Immature natural killer cell (primary cell): ENCODE measurements at places on chromosomes 12 and 14. TPM values are rescaled to one million over a fixed set of nuclear protein-coding genes. Genes with fewer than 3 reads are reported as not detected.

DNA sequence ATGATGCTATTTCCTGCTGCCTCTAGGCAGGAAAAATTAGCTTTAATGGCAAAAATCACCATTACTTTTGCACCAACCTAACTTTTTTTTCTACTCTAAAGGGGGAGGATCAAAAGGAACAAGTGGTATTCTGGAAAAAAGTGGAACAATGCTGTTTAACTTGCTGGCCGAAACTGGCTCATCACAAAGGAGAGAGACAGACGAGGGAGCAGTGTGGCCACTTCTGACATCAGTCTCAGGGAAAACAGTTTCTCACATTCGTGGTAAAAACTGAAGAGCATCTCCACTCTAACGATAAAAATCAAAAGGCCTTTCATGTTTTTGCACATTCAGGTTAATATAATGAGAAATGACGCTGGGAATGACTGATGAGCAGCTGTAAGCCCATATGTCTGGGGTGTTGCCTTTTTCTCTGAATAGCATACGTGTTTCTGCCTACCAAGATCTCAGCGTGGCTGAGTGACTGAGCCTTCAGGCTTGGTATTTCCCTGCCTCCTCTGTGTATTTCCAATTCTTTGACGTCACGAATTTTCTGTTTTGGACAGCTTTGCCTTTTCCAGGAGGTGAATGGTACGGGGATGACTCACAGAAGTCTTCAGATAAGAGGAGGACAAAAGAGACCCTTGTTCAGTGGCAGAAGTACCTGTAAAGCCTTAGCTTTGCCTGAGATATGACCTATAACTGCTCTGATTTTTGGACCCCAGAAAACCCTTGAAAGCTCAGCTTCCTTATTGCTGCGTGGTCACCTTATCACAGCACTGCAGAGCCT, 358.8 kb downstream of the GLT1D1 start:
- no peak for DNase-seq

DNA sequence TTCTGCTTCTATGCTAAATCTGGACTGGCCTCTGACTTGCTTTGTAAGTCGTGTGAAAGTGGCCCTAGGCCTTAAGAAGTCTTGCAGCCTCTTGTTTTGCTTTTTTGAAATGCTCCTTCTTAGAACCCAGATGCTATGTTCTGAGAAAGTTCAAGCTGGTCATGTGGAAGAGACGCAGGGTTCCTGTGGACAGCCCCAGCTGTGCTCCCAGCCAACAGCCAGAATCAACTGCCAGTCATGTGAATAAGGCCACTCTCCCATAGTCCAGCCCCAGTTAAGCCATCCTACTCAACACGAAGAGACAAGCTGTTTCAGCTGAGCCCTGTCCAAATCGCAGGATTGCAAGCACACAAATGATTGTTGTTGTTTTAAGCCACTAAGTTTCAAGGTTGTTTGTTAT, 37.3 kb upstream of the TBPL2 start:
- no peak for DNase-seq

The RPAP3 gene
- polyA plus RNA-seq, result 23.1 TPM

The OTX2 gene
- polyA plus RNA-seq, result not detected

The OR4E2 gene
- polyA plus RNA-seq, result not detected

The AKAP5 gene
- 5.8 TPM for polyA plus RNA-seq

The SERPINA5 gene
- not detected for polyA plus RNA-seq

GRCh38 chr12:55942055-55942454, 11.1 kb downstream of the DGKA start:
- no peak for DNase-seq

GRCh38 chr14:66216763-66217162, 269.4 kb upstream of the CCDC196 start:
- DNase-seq, result no peak

DNA sequence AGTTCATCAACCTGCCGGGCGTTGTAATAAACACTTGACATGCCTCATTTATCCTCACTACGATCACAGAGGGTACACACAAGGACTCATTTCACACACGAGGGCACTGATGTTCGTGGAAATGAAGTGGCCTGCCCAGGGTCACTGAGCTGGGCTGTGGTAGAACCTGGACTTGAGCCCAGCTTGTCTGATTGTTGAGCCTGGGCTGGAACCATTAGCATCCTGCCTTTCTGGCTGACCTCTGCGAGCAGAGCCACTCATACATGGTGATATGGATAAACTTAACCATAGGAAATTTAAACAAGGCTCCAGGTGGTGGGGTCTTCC, 16.6 kb upstream of the JDP2 start:
- no peak for DNase-seq

DNA sequence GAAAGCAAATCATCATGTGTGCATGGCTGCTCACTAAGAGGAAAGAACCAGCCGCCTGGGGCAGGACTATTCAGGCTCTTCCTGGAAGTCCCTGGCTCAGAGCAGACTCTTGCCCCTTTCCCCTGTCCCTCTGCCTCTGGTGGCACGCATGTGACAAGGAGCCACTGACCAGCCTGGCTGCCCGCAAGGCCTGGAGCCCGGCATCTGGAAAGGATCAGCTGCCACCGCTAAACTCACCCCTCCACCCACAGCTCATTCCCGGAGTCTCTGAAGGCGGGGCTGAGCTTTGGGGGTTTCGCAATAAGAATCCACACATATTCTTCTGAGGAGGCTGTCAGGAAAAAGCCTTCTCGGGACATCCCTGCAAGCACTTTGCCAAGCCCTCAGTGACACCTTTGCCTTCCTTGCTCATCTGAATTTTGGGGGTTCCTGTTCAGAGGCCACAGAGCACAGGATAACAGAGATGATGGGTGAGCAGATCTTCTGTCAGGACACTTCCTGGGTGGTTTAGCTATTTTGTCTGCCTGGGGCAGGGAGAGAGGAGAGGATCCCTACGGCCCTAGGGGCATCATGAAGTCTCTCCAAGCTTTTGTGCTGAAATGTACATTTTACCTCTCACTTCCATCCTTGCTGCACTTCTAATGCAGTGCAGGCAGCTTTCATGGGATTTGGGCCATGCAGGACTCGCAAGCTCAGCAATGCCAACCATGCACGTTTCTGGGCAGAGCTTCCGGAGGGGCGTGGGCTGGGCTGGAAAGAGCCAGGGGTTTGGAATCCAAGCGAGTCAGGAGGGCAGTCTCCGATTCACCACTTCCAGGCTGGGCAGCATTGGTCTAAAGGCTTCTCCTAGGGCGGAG, 124.8 kb upstream of the MAP1LC3B2 start:
- DNase-seq, result no peak

GRCh38 chr12:80979816-80980215, 42.1 kb upstream of the LIN7A start:
- no peak for DNase-seq

GRCh38 chr14:83184531-83184930, 1650.9 kb upstream of the SEL1L start:
- DNase-seq, result no peak

DNA sequence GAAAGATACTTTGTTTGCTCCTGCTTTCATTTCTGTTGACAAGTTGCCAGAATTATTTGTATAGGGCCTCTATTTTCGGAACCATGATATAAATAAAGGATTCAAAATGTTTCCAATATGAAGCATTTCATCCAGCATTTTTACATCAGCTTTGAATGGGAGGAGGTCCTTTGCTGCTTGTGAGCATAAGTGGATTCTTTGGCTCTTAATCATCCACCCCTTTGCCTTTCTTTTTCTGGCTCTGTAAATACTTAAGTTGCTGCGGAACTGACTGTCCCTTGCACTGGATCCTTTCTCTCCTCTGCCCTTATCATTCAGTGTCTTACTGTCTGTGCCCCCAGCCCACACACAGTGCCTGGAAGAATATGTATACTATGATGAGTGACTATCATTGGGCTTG, 357.3 kb upstream of the RGS6 start:
- no peak for DNase-seq

The HPD gene
- not detected for polyA plus RNA-seq

DNA sequence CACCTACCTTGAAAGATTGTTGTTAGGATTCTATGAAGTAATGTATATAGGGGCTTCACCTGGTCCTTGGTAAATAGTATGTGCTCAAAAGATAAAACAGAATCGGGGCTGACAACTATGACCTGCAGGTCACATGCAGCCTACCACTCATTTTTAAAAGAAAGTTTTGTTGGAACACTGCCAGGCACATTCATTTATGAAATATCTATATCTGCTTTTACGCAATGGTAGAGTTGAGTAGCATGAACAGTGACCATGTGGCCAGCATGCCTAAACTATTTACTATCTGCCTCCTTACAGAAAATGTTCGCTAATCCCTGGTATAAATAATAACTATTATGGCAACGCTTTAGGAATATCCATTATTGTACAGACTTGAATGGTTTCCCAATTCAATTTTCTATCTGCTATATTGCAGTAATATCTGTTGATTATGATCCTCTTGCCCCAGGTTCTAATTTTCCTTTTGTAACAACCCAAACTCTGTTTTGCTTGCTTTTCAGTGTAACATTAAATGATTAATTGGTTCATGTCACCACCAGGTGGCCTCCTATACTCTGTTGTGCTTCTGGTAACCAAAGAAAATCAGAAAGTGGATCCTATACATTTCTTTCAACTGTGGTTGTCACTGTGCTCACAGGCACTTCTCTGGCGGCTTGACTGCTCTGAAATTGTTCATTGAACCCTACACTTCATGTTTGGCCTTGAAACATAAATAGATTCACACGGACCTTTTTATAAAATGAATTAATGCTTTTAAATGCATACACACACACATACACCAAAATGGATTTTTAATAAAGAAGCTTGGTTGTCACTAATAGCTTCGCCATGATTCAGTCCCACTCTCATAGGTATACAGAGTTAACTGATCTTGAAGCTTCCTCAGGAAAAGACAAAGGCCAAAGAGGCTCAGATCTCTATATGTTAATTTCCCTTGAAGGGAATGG, 227.7 kb upstream of the NPAS3 start:
- no peak for DNase-seq

DNA sequence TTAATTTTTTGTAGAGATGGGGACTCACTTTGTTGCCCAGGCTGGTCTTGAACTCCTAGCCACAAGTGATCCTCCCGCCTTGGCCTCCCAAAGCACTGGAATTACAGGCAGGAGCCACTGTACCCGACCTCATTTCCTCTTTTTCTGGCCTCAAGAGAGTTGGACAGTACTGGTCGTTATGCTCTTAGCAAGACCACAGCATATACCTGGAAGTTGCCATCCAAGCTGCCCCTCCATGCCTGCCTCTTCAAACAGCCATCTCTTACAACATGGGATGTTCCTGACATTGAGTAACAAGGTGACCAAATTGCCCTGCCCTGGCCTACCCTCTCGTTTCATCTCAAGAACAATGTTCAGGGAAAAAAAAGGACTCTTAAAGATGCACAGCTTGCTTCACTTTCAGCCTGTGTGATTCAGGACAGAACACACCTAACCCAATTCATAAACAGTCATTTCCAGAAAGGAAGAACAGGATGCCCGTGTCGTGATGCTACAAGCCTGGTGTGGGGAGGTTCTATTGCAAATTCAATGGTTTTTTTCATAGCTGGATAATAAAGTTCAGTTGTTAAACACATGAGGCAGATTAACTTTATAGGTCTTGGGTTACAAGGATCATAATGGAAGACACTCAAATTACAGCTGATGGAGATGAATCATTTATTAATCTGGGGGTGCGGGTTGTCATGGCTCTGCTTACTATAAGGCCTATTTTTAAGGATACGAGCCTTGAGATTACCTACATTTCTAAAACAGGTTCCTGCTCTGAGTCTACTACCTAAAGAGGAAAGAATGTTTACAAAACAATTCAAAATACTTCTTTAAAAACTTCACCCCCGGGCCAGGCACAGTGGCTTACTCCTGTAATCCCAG, 11.9 kb downstream of the GLTP start:
- no peak for DNase-seq

DNA sequence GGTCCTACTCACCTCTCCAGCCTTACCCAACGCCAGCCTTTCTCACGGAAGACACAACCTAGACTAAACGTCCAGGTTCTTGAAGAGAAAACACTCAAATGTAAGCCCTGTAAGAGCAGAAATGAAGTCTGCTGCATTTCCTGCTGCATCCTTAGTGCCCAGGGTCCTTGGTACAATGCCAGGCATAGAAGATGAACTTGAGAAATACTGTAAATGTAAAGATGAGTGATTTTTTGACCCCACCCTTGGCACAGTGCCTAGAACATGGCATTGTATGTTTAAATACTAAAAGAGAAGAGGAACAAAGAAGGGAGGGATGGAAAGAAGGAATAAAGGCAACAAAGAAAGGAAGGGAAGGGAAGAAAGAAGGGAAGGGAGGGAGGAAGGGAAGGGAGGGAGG, 514.6 kb downstream of the MED13L start:
- no peak for DNase-seq

DNA sequence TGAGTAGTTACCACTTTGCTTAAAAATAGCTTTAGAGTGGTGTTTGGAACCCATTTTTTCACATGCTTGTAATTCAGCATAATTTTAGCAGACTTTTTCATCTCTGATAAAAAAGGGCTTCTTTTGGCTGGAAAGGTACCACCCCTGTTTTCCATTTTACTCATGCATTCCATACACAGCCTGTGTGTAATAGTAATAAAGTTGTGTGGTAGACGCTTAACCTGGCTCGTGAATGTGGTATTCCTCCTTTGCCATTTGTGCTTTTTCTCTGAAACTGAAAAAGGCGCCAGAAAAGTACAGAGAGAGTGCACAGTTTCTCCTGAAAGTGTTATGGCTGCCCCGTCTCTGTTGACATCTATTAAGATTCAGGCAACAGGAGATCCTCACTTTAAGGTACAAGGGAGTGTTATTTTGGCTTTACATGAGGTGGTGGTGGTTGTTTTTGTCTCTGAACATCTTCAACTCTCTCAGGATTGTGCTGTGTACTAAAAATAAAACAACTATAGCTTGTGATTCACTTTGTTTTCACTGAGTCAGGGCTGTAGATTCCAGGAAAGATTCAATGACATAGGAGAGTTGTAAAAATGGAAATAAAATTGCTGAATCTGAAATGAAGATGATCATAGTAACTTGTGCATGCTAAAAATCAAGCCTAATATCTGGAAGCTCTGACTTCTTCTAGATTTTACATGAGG, 45.6 kb upstream of the MIS18BP1 start:
- no peak for DNase-seq

- no peak for DNase-seq
Observed at GRCh38 chr14:104187121-104187889, 48.9 kb downstream of the KIF26A start.

The MBD6 gene
- 1.8 TPM for polyA plus RNA-seq

The TMEM132C gene
- not detected for polyA plus RNA-seq

DNA sequence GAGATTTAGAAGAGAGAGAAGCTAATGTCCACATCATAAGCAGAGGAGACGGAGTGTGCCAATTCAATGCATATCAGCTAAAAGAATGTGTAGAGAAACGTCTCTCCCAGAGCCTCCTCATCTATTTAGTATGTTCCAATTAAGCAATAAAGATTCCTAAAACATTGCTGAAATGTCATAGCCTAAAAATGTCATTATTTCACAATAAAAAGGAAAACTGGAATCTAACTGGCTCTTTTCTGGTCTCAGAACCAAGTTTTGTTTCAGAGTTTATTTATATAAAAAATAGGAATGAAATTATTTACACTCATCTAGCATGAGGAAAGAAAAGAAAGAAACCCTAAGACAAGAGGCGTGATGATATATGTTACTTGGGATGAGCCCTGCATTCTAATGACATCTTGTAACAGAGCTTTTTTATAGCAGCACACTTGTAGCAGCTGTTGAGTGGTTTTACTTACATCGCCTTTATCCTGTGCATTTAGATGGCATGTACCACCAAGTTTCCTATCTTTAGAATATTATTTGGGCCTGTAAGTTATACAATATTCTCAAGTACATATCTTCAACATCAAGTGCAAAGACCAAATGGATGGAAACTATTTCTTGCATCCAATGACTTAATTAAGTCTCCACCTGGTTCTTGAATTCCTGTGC, 266.3 kb upstream of the PRKD1 start:
- DNase-seq, result no peak

GRCh38 chr12:82040987-82041743, 282.0 kb upstream of the PPFIA2 start:
- no peak for DNase-seq

The WDR20 gene
- 14.6 TPM for polyA plus RNA-seq

The FAM181A gene
- not detected for polyA plus RNA-seq
